ENCODE measurements at places on chromosomes 5 and 9.

- no peak for DNase-seq
Measured at GRCh38 chr5:135154197-135154596, 120.2 kb upstream of the PITX1 start.

GRCh38 chr5:90916947-90917800 is 358.6 kb downstream of the ADGRV1 start:
- no peak for DNase-seq

- DNase-seq: no peak
Measured at GRCh38 chr5:132867046-132867451, 607 bp downstream of the UQCRQ start.

DNA sequence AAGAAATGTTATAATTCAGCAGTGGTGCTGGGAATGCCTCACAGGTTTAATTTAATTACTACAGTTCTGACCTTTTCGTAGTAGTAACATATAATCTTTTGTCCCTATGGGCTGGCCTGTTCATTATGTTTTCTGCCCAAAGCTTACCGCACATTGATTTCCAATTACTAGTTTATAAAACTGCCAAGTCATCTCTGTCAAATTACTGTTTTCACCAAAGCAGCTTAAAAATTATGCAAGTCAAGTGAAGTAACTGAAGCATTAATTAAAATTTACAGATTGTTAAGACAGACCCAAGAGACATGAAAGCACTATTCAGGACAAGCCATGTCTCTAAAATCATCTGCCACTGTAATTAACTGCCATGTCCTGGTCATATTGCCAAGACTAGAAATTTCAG is 93.9 kb upstream of the FTMT start:
- DNase-seq: no peak

DNA sequence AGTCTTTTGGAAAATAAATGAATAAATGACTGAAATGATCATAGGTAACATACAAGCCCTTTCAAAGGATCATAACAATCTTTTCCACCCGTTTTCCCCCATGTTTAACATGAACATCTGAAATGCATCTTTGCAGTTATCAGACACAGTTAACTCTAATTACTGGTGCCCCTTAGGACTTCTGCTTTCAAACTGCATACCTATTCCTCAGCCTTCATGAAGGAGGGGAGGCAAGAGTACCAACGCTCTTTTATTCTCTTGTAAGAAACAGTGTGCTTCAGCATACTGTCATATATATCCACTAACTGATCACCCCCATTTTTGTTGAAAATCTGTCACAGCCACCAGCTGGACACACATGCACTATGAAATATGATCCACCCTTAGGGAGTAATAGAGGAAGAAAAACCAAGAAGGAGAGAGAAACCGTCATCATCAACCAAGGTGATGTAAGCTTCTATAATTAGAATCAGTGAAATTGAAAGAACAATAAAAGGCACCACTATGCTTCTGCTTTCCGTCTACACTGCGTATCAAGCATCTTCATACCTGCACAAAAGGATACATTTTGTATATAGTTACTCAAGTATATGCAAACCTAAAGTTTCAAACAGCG is 98.7 kb downstream of the RAPGEF6 start:
- no peak for DNase-seq

GRCh38 chr5:126383246-126383645 is 40.0 kb upstream of the GRAMD2B start:
- no peak for DNase-seq

- DNase-seq: no peak
Measured at GRCh38 chr5:51539232-51539631, 156.0 kb downstream of the ISL1 start.

DNA sequence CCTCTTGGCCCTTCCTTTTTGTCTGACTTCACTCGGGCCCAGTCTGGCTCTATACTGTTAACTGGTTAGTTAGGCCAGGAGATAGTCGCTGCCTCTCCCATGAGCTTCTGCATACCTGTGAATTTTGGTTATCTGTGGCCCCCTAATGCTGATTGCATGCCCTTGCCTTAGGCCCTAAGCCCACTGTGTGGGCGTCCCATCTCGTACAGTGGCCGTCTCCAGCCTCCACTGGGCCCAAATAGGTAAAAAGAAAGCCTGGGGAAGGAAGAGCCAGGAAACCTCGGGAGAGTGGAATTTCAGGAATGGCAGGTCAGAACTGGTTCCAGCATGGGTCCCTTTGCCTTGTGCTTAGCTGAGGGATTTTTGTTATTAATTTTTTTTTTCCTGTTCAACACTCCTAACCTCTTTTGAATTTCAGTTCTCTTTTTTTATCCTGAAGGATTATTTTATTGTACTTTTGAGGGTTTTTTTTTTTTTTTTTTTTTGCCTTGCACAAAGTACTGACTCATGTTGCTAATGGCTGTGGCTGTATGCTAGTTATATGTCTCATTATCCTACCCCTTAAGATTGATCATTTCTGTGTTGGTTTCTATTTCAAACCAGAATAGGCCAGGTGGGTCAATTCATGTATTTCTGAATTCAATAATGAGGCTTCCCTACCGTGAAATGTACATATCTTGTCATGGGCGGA is 3.4 kb downstream of the PRRC2B start:
- DNase-seq: no peak

GRCh38 chr5:130055572-130055971 is 151.3 kb downstream of the CHSY3 start:
- DNase-seq: no peak

- DNase-seq: no peak
Measured at GRCh38 chr9:123033352-123033751, at the start of gene GPR21. Gene GPR21, plus strand, starts transcription at chr9:123033667. Its CDS starts 900 bp downstream, at chr9:123034567.

- DNase-seq: no peak
Measured at GRCh38 chr9:106625259-106625789, 237.6 kb upstream of the ZNF462 start.

- no peak for DNase-seq
Measured at GRCh38 chr9:11868795-11869194, 824.4 kb upstream of the TYRP1 start.

- DNase-seq: peak; percentile 2
Measured at GRCh38 chr5:606526-607399, 5.4 kb upstream of the CEP72 start.

DNA sequence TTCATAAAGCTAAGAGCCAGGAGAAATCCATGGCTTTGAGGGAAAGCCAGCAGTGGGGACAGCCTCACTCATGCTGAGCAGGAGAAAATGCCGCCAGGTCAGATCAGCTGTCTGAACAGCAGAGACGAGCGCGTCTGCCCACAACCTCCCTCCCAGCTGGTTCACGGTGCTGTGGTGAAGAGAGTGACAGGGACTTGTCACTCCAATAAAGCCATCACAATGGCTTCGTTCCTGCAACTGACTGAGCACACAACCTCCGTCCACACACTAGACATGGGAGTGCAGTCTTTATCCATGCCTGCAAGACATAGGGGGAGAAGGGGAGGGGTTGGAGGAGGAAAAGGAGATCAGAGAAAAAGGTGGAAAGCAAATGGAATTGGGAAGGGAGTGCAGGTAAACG is 206.9 kb downstream of the GABBR2 start:
- no peak for DNase-seq

DNA sequence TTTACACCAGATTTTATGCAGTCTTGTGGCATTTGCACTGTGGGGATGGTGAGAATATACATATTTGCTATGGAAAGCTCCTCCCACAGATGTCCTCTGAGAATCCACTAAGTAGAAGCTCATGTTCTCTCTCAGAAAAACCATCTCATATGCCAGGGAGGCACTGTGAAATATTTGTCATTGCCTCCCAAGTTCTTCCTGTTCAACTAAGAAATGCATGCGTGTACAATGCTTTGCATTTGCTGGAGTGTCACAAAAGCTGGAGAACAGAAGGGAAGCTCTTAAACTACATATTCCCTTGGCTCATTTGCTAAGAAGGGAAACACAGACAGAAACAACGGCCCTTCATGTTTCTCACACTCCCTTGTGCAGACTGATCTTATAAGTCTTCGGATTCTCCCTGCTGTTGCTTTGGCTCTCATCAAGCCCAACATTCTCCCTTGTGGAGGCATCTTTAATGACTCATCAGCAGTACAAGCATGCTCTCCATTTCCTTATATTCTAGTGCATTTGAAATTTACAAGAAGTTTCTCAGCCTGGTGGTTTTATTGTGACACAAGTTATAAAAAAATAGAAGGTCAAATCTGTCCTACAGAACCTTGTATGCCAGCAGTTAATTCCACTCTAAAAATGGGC is 220.6 kb downstream of the TRIM36 start:
- no peak for DNase-seq

DNA sequence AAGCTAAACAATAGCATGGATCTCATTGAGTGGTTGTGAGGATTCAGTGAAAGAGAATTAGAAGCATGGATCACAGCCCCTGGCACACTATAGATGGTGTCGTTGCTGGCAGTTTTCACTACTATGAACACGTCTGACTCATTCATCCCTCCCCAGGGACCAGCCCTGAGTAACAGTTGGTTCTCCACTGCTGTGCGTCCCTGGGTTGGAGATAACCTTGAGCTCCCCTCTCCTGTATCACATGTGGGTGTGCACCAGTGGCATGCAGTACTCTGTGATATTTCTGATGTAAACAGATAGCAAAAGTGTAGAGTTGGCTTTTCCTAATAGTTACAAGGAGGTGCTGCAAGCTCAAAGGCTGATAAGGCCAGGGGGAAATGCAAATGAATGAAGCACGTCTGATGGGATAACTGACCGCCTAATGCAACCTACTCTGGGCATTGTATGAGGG is 8.8 kb upstream of the LCP2 start:
- DNase-seq: no peak

- no peak for DNase-seq
Measured at GRCh38 chr5:37532976-37533740, 154.0 kb downstream of the WDR70 start.

GRCh38 chr9:14030375-14031059 is 283.4 kb downstream of the NFIB start:
- no peak for DNase-seq

DNA sequence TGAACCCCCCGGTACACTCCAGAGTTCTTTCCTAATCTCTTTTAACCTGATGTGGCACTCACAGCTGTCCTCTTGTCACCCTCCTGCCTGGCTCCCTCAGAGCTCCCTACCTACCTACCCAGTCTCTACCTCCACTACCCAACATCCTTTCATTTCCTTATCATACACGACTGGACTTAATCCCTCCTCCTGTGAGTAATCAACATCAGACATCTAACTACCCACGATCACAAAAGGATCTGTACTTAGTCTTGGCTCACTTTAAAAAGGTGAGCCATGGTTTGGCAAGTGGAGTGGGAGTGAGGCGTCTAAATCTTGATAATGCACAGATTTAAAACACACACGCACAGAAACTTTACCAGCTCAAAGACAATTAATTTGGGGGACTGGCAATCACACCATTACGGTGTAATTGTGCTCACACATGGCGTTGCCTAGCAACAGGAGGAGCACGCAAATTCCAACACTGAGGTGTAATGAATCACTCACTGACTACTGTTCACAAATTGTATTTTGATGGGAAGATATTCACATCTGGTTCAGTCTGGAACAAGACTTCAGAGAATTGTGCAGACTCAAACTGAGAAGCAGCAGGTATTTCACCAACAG is 235.9 kb downstream of the EPB41L4A start:
- DNase-seq: no peak

- no peak for DNase-seq
Measured at GRCh38 chr9:91214086-91214485, 147.6 kb downstream of the AUH start.

DNA sequence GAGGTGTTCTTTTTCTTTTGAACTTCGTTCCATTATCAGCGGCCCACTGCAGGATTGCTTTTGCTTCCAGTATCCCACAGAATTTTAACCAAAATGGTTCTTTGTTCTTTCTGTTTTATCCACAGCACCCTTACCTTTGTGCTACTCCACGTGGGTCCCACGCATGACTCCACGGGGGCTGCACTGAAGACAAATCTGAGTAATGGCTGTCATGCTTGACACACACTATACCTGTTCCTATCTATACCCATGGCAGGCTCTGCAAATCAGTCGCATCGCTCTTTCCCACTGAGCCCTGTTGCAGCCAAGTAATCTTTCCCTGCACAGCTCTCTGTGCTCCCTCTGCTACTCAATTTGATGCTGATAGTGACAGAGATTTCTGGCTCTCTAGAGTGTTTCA is 69.7 kb downstream of the NSG2 start:
- no peak for DNase-seq

- DNase-seq: no peak
Measured at GRCh38 chr9:4124266-4124665, 175.6 kb downstream of the GLIS3 start.

GRCh38 chr5:24272741-24273140 is 372.0 kb downstream of the CDH10 start:
- no peak for DNase-seq

- no peak for DNase-seq
Measured at GRCh38 chr9:112168197-112168596, 6.9 kb downstream of the SUSD1 start.

DNA sequence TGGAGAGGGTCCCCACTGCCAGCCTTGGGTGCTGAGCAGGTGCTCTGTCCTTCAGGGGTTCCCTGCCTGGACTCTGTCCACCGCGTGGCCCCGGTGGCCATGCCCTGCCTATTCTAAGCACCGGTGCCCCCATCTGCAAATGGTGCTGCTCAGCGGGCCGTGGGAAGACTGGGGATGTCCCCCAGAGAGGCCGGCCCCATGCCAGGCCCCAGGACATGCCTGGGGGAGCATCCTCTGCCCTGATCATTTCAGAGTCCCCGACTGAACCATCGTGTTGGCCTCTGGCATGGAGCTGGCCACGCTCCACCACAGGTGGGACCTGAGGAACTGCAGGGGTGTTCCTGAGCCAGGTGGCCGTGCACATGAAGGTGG is 64.7 kb downstream of the RXRA start:
- DNase-seq: no peak

DNA sequence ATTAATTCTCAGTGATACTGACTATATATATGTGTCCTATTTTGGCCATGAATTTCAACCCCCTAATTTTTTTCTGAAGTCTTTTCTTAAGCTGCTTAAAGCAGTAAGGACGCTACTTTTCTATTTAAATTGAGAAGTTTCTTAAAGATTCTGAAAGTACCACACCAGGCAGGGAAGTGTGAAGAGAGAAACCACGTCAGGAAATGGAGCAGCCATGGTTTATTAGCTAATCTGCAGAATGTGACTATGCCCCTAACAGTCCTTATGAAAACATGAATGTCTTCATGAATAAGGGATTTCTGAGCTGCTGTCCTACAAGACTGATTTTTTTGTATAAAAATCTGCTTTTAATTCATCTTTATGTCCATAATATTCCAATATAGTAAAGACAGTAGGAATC is 1724.3 kb upstream of the C9orf72 start:
- no peak for DNase-seq

Measured in activated gamma-delta T cell treated with Interleukin-2 at 50 U/mL for 16 hours (primary cell).